Left ventricle myocardium inferior (tissue), 1 donor: ENCODE measurements at places on chromosomes 11 and 22. TPM values are rescaled to one million over a fixed set of nuclear protein-coding genes. Genes with fewer than 3 reads are reported as not detected.

Gene SYNGR1
- total RNA-seq, result 37.7 TPM

Gene EHF
- total RNA-seq, result 1.6 TPM

Gene OR2AT4
- not detected for total RNA-seq

Gene OR8D1
- total RNA-seq, result not detected

Gene RIMBP3C
- 0.08 TPM for total RNA-seq

Gene TPBGL
- 0.16 TPM for total RNA-seq

Gene SCGB1A1
- total RNA-seq, result not detected

DNA sequence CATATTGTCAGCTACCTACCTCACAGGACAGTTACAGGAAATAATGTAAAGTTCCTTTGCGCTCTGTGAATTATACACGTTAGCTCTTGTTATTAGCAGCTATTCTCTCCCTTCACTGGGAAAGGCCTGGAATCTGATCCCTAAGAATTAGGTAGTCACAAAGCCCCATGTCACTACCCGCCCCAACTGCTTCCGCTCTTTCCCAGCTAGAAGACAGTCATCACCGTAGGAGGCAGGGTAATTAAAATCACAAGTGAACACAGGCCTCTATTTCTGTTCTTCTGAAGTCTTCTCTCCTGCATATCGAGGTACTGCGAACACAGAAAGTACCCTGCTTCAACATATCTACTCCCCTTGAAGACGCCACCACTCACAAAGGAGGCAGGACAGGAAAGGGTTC lies 12.6 kb upstream of the AHNAK start:
- peaks cover 62% of the 10 kb centered on the region for H3K4me1 ChIP-seq
- no peak overlapping the region for H3K4me3 ChIP-seq
- DNase-seq, result no peak

GRCh38 chr11:1461826-1462697 lies 24.5 kb downstream of the MOB2 start:
- H3K36me3 ChIP-seq, result no peaks in the 10 kb centered on the region
- no peak overlapping the region for H3K27ac ChIP-seq
- peaks cover 15% of the 10 kb centered on the region for H3K4me1 ChIP-seq
- no peak overlapping the region for H3K4me3 ChIP-seq

GRCh38 chr11:104645261-104646222 lies 252.7 kb downstream of the CASP12 start:
- H3K27me3 ChIP-seq, result no peaks in the 10 kb centered on the region
- no peaks in the 10 kb centered on the region for H3K36me3 ChIP-seq
- DNase-seq, result no peak
- no peak overlapping the region for H3K4me3 ChIP-seq

DNA sequence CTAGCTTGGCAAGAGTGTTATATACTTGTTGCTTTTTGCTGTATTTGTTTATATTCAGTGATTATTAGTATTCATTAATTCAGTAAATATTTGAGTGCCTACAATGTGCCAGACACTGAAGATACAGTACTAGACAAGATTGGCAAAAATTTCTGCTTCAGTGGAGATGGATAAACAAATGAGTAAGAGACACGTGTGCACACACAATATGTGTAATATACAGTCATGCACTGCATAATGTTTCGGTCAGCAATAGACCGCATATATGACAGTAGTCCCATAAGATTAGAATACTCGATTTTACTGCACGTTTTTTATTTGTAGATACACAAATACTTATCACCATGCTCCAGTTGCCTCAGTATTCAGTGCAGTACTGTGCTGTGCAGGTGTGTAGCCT lies 104.9 kb upstream of the GAL start:
- H3K4me1 ChIP-seq, result peaks cover 79% of the 10 kb centered on the region
- H3K27me3 ChIP-seq, result no peaks in the 10 kb centered on the region
- no peak overlapping the region for H3K4me3 ChIP-seq
- no peak overlapping the region for H3K27ac ChIP-seq

DNA sequence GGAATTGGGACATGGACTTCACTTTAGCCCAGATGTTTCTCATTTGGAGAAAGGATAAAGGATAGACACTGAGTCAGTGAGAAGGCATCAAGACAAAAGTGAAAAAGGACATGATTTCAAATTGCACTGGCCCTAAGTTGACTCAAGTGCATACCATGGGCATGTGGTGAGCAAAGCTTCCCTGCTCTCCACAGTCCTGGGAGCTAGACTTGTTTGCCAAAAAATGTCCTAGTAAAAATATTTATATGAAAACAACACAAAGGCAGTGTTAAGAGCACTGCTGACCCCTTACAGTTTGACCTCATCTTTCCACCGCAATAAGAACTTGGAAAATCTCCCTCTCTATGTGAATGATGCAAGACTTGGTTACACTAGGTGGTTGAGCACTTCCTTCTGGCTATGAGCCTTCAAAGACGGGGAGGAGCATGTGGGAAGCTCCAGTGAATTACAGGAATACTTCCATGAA lies 46.5 kb upstream of the FIBIN start:
- H3K4me1 ChIP-seq, result peaks cover 3% of the 10 kb centered on the region
- no peak for DNase-seq
- H3K27me3 ChIP-seq, result no peaks in the 10 kb centered on the region

DNA sequence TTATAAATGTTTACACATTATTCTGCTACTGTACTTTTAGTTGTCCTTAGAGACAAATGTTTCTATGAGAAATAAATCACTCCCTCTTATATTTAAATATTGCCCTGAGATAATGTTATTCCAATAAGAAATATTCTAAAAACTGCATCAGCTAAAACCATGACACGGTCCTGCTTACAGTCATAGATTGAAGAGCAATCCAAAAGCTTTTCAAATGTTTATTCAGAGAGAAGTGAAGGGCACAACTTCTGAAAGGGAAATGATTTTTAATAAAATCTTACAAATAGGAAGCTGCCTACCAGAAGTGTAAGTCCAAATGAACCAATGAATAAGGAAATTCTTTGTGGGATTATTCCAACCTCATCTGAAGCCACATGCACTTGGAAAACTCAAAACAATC lies 49.2 kb downstream of the STK33 start:
- no peaks in the 10 kb centered on the region for H3K36me3 ChIP-seq
- H3K27ac ChIP-seq, result no peak overlapping the region
- no peaks in the 10 kb centered on the region for H3K27me3 ChIP-seq
- no peaks in the 10 kb centered on the region for H3K4me1 ChIP-seq
- DNase-seq, result no peak
- H3K4me3 ChIP-seq, result no peak overlapping the region

GRCh38 chr11:120676991-120677390 lies 165.4 kb downstream of the GRIK4 start:
- no peak overlapping the region for H3K27ac ChIP-seq
- H3K27me3 ChIP-seq, result peaks cover 97% of the 10 kb centered on the region
- H3K36me3 ChIP-seq, result no peaks in the 10 kb centered on the region
- H3K4me1 ChIP-seq, result no peaks in the 10 kb centered on the region
- H3K4me3 ChIP-seq, result no peak overlapping the region
- DNase-seq, result no peak

DNA sequence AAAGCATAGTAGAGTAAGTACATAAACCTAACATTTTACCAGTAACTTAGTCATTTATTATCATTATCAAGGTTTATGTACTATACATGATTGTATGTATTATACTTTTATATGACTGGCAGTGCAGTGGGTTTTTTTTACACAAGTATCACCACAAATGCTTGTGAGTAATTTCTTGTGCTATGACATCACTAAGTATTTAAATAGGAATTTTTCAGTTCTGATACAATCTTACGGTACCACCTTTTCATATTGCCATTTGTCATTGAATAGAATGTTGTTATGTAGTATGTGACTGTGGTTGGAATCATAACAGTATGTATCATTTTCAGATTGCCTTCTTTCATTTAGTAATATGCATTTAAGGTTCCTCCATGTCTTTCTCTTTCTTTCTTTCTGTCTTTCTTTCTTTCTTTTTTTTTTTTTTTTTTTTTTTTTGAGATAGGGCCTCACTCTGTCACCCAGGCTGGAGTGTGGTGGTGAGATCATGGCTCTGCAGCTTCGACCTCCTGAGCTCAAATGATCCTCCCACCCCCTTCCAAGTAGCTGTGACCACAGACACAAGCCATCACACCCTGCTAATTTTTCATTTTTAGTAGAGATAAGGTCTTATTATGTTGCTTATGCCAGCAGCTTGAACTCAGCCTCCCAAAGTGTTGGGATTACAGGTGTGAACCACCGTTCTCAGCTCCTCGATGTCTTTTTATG lies 18.6 kb downstream of the ATM start:
- no peak overlapping the region for H3K27ac ChIP-seq
- H3K4me3 ChIP-seq, result no peak overlapping the region
- H3K27me3 ChIP-seq, result no peaks in the 10 kb centered on the region
- DNase-seq, result no peak
- peaks cover 60% of the 10 kb centered on the region for H3K36me3 ChIP-seq
- peaks cover 3% of the 10 kb centered on the region for H3K4me1 ChIP-seq

DNA sequence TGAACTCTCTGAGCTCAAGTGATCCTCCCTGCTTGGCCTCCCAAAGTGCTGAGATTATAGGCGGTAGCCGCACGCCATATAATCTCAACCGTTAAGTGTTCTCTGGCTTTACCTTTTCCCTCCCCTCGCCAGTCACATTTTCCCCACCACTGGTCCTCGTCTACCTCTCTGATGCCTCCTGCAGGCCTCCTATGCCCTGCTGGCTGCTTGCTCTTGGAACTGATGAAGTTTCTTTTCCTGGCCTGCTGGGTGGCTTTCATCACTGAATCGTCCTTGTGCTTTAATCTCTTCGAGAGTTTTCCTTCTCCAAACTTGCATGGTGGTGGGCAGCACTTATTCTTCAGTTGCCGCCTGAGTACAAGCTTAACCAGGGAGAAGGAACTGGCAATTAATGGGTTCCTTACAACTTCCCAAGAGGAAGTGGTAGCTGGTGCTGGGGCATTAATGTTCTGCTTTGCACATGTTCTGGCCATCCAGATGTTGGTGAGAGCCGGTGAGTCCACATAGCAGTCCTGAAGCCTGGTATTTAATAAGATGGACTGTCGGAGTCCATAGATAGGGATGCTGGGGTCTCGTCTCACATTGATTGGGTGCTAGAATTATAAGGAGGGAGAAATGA lies 1.3 kb downstream of the C22orf31 start:
- peaks cover 6% of the 10 kb centered on the region for H3K27me3 ChIP-seq
- H3K4me1 ChIP-seq, result no peaks in the 10 kb centered on the region
- H3K36me3 ChIP-seq, result no peaks in the 10 kb centered on the region
- H3K4me3 ChIP-seq, result no peak overlapping the region
- DNase-seq, result no peak

GRCh38 chr11:46953093-46953492 lies 16.5 kb downstream of the CSTPP1 start:
- H3K27me3 ChIP-seq, result no peaks in the 10 kb centered on the region
- H3K4me3 ChIP-seq, result no peak overlapping the region
- no peaks in the 10 kb centered on the region for H3K36me3 ChIP-seq
- H3K27ac ChIP-seq, result no peak overlapping the region
- DNase-seq, result no peak

DNA sequence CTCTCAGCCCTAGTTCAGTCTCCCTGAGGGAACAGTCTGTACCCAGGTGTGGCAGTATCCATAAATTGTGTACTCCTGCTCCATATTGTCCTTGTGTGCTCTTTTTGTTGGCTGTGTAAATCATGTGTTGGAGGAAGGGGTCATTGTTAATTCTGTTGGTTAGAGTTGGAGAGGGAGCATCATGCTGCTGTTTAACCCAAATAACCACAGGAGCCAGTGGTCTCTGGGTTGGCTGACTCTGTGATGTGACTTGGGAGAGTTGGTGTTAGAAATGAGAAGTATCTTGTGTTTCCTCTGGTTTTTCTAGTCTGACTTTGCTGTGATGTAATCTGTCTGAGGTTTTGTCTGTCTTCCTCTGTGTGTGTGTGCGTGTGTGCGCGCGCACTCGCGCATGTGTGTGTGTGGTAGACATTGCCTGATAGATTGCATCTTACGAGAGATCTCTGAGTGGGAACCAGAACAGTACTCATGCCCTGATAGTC lies 30.5 kb downstream of the CTNND1 start:
- peaks cover 60% of the 10 kb centered on the region for H3K36me3 ChIP-seq
- DNase-seq, result peak; percentile 74
- H3K4me1 ChIP-seq, result peaks cover 88% of the 10 kb centered on the region
- H3K4me3 ChIP-seq, result peak overlapping the region; percentile 32
- no peaks in the 10 kb centered on the region for H3K27me3 ChIP-seq
- peak overlapping the region; percentile 88 for H3K27ac ChIP-seq

DNA sequence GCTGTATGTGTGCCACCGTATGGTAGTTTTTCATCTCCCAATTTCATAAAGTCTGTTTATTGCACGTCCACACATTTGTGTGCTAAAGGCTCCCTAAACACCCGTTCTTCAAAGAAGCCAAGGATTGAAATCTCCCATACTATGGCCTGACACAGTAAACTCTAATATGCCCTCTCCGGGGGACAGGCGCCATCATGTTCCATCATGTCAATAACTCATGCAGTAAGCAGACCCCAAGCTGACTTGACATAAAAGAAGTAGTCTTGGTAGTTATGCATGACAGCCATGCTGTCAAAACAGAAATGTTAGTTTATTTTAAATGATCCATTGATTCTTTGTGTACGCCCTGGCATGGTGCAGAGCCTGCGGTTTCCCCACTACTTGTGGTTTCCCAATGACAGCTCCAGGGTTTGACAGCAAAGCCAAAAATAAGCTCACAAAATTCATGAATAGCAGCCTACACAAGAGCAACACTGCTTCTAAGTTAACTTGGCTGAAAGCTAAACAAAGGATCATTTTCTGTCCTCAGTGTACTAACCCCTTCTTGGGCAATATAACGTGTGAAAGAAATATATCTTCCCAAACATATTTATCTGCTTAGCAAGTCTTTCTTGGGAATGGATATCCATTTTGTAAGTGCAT lies 56.5 kb upstream of the CABP7 start:
- no peak for DNase-seq
- H3K27ac ChIP-seq, result no peak overlapping the region
- no peaks in the 10 kb centered on the region for H3K4me1 ChIP-seq
- H3K4me3 ChIP-seq, result no peak overlapping the region
- no peaks in the 10 kb centered on the region for H3K27me3 ChIP-seq

DNA sequence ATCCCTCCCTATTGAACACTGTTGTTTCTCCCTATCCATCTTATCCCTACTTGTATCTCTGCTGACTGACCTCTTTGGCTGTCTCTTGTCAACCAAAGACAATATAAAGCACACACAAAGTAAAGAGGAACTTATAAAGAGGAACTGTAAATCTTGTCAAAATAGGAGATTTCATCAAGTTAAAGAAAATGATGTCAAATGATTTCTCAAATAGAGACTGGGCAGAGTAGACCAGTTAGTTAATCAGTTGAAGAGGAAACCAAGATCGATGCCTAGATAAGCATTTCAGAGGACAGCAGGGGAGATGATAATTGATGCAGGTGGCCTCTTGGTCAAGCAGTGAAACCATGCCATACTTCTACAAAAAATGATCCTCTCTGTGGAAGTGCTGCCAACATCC lies 22.7 kb downstream of the KCNQ1OT1 start:
- H3K4me1 ChIP-seq, result peaks cover 38% of the 10 kb centered on the region
- H3K27ac ChIP-seq, result no peak overlapping the region
- no peak for DNase-seq
- H3K27me3 ChIP-seq, result no peaks in the 10 kb centered on the region
- H3K36me3 ChIP-seq, result no peaks in the 10 kb centered on the region

DNA sequence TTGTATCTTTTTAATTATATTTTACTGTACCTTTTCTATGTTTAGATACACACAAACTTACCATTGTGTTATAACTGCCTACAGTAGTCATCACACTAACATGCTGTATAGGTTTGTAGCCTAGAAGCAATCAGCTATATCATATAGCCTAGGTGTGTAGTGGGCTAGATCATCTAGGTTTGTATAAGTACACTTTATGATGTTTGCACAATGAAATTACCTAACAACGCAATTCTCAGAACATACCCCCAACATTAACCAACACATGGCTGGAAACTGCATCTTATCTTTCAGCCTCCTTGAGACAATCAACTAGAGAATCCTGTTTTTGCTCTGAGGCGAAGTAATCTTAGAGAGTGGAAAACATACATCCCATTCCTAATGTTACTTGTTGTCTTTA lies 60.2 kb upstream of the MTMR2 start:
- H3K27ac ChIP-seq, result no peak overlapping the region
- no peak for DNase-seq
- H3K36me3 ChIP-seq, result peaks cover 26% of the 10 kb centered on the region
- H3K4me1 ChIP-seq, result no peaks in the 10 kb centered on the region
